ENCODE measurements at places on chromosomes 5 and 9.

DNA sequence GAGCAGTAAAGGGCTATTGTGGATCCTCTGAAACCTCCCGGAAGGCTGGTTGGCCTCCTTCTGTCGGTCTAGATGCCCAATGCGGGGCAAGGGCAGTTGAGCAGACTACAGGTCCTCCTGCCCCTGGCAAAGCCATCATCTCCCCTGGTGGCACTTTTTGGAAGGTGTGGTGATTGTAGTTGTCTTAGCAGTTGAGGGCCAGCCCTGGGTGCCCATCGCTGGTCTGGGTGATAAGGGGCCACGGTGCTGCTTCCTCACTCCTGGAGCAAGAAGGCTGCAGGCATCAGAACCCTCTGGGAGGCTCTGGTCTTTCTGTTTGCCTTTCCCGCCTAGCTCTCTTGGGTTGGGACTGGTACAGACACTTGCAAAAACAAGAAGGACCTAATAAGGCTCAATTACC is 63.8 kb downstream of the CYSTM1 start:
- no peak for DNase-seq

- no peak for DNase-seq
These were observed 72.4 kb downstream of the HABP4 start for GRCh38 chr9:96522366-96522765.

DNA sequence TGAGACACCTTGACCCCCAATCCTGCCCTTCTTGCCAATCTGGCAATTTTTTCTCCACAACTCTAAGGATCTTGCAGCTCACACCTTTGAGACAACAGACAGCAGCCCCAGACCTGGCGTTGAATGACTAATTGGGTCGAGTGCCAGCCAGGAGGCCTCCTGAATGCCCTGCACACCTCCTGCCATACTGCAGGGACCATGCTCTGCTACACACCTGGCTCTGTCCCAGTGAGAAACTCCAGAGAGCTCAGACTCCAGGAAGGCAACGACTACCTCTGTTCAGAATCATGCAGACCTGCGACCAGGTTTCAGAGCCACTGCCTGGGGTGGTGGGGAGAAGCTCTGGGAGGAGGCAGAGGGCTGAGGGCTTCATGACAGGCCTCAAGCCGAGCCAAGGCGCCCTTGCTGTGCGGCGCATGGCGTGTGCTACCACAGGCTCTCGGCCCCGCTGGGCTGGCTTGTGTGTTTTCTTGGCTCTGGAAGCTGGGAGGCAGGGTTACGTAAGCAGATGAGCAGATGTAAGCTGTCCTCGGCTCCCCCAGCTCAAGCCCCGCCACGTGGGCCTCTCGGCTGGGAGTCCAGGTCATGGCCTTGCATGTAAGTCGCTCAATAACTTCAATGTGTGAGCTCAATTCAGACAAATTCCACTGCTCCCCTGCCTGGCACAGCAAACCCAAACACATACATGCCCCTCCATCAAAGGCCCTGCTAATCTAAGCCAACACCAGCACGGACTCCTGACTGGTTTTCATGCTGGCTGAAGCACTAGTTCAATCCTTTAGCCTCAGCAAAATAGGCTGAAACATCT is 27.5 kb downstream of the B4GALT1 start:
- peak; percentile 81 for DNase-seq

- DNase-seq = no peak
These were observed 230.3 kb upstream of the TBCA start for GRCh38 chr5:78006449-78006848.

DNA sequence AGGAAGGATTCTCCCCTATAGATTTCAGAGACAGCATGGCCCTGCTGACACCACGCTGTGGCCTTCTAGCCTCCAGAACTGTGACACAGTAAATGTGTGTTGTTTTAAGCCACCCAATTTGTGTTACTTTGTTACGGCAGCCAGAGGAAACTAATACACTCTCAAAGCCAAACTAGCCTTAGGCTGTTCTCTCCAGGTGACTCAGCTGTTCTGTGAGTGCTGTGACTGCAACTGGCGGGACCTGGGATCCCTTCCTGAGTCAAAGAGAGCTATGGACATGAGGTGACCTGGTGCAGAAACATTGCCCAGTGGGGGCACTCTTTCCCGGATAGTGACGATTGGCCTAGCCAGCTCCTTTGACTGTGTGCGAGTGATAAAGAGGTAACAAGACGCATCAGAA is 14.0 kb upstream of the MLANA start:
- no peak for DNase-seq

- no peak for DNase-seq
These were observed 310.6 kb downstream of the DIRAS2 start for GRCh38 chr9:90331826-90332575.

DNA sequence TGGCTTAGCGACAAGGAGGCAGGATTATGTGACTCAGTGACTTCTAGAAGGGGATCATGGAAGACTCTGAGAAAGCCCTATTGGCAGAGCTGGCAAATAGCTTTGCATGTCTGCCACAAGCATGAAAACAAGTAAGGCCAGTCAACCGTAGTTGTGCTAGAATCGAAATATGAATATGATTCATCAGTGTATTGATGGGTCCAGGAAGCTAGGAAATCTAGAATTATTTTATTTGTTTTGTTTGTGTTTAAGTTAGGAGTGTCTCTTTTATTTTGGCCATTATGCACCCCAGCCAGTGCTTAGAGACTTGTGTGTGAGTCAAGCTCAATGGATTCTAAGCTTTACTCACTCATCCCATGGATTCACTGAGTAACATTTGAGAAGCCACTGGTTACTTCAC is 3.8 kb upstream of the ITGA2 start:
- no peak for DNase-seq

- DNase-seq = no peak
These were observed 6.2 kb downstream of the UGT3A2 start for GRCh38 chr5:36060420-36060887.
